ENCODE measurements at places on chromosomes 11 and 22. TPM values are rescaled to one million over a fixed set of nuclear protein-coding genes. Genes with fewer than 3 reads are reported as not detected.

NLRP14 gene
- total RNA-seq, result not detected

RASD2 gene
- 1.7 TPM for total RNA-seq

TRPM5 gene
- total RNA-seq, result not detected

PRG2 gene
- total RNA-seq, result not detected

P2RX3 gene
- total RNA-seq, result 0.18 TPM

MS4A18 gene
- not detected for total RNA-seq

MMP13 gene
- total RNA-seq, result not detected

CYB5R2 gene
- total RNA-seq, result 5.2 TPM

PRG3 gene
- total RNA-seq, result not detected

OR8B2 gene
- not detected for total RNA-seq

Measured in A549 treated with CpdA at 1 μM for 4 hours (cell line).